ENCODE measurements at places on chromosomes 6 and 20.
A peak's percentile ranks its signal among the peaks of the same experiment; 100 is the strongest.

GRCh38 chr20:25470045-25470444 lies 62.6 kb downstream of the GINS1 start:
- peak; percentile 44 for DNase-seq

DNA sequence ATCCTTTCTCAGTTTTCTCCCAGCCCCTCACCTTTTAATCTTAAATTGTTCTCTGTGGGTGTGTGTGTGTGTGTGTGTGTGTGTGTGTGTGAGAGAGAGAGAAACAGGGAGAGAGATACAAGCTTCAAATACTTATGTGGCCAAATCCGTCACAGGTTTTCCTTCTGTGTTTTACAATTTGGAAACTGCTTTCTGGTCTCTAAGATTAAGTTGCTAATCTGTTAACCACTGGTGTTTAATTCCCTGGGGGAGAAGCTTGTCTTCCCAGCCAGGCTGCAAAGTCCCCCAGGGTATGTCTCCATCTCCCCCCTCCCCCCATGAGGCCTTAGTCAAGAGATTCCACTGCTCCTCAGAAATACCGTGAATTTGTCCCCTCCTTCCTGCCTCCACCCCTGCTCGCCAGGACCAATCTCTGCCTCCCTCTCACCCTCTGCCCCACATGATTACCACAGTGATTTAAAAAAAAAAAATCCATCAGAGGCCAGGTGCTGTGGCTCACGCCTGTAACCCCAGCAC lies 49.0 kb downstream of the RIPOR3 start:
- DNase-seq: no peak

DNA sequence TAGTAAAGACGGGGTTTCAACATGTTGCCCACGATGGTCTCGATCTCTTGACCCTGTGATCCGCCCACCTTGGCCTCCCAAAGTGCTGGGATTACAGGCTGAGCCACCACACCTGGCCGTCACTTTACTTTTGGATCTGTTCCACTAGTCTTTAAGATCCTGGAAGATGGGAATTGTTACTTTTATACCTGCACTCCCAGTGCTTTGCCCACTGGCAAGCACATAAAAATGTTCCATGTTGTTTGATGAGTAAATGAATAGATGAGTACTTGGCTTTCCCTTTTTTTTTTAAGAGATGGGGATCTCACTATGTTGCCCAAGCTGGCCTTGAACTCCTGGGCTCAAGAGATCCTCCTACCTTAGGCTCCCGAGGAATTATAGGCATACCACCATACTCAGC lies 84.8 kb upstream of the SASH1 start:
- no peak for DNase-seq

DNA sequence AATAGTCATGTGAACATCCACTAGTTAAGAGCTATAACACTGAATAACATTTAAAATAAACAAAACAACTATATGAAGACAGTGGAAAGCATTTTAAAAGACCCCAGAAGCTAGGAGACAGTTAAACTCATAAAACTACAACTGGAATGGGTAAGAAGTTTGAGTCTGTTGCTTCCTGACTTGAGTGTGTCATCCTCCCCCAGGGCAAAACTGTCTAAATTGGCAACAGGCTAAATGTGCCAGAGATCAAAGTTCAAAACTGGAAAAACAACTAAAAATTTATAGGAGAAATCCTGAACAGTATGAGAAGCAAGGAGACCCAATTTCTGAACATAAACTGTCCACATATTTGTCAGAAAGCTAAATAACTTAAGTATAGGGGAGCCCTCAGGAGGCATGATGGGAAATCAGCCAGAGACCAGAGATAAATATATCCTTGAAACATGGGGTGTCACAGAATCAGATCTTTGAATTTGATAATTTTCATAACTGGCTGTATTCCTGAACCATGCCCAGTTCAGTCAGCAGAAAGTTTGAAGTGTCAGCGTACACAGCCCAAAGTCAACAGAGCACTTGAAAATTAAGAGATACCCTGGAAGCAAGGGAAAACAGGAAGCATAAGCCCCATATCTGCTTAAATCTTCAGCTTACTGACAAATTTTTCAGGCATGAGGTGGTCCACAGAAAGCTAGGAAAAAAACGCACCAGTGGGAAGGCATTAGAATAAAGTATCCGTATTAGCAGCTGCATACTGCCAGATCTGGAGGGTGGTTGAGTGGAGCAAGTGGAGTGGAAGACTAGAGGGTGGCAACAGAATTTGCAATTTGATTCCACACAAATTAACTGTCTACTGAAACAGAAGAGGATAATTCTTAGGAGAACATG lies 516.1 kb upstream of the MAN1A1 start:
- no peak for DNase-seq

DNA sequence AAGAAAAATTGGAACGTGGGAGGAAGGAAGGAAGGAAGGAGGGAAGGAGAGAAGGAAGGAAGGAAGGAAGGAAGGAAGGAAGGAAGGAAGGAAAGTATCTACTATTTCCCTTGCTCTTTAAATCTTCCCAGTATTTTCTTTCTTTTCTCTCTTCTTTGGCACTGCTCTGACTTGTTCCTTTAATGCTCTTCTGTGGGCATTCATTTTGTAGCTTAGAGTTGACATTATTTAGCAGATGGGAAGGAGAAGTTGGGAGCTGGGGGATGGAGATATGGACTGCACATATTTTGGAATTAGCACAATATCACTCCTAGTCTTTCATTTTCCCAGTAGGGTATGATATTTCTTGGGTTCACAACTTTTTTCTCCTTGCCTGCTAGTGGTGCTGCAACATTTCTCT lies 152.2 kb downstream of the TFAP2B start:
- DNase-seq: no peak

GRCh38 chr20:37925265-37926165 lies 22.6 kb downstream of the VSTM2L start:
- no peak for DNase-seq

DNA sequence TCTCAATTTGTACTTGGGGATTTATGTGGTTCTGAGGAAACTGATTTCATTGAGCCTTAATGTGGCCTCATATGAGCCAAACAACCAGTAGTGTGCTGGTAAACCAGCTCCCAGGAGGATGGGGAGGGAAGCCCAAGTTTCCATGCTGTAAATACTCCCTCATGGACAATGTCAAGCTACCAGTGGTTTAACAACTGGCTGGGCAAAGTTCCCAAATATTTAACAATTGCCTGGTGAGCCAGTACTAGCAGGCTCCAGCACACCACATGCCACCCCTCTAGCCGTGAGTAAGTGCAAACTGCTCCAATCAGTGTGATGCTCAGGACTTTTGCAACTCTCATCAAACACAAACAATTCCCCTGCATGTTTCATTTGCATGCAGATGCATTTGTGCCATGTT lies 19.2 kb upstream of the CDKN1A start:
- no peak for DNase-seq

DNA sequence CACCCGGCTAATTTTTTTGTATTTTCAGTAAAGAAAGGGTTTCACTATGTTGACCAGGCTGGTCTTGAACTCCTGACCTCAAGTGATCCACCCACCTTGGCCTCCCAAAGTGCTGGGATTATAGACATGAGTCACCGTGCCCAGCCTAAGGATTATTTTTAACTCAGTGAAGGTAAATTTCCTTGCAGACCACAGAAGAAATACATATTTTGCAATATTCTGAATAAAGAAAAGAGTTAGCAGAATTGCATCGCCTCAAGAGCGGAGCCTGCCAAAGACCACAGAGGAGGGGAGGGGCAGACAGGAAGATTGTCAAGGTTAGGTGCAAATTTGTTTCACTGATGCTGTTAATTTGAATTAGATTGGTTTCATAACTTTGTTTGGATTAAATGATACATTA lies 47.4 kb downstream of the SOD2 start:
- DNase-seq: no peak

DNA sequence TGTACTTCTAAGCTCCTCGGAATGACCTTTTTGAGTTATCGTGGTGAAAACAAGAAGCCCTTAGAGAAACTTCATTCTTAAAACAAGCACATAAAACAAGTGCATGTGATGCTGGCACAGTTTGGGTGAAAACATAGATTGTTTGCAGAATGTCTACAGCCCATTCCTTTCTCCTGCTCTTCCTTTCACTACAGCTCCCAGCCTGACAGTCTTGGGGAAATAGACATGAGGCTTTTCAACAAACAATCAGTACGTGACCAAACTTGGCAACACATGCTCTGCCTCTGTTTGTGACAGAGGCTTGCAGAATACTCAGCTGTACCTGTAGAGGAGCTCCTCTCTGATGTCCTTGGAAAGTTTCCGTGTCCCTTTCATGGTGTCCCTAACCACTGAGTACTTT lies 321.6 kb downstream of the ZFAND3 start:
- DNase-seq: no peak

- DNase-seq: no peak
These were observed 14.8 kb upstream of the POPDC3 start for GRCh38 chr6:105194591-105194990.

GRCh38 chr6:151729829-151730495 lies 77.5 kb upstream of the ESR1 start:
- DNase-seq: no peak

DNA sequence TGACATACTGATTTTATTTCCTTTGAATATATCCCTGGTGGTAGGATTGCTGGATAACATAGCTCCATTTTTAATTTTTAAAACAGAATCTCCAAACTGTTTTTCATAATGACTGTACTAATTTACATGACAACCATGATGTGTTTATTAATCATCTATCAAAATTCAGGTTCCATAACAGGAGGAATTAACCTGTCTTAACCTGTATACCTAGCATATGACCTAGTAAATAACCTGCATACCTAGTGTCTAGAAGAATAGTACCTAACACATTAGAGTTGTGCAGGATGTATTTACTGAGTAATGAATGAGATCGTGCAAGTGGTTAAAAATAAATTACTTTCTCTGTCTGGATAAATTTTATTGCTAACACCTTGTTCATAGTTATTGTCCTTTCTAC lies 45.8 kb upstream of the ARHGAP18 start:
- DNase-seq: no peak

GRCh38 chr6:153727885-153728284 lies 311.2 kb upstream of the OPRM1 start:
- no peak for DNase-seq

DNA sequence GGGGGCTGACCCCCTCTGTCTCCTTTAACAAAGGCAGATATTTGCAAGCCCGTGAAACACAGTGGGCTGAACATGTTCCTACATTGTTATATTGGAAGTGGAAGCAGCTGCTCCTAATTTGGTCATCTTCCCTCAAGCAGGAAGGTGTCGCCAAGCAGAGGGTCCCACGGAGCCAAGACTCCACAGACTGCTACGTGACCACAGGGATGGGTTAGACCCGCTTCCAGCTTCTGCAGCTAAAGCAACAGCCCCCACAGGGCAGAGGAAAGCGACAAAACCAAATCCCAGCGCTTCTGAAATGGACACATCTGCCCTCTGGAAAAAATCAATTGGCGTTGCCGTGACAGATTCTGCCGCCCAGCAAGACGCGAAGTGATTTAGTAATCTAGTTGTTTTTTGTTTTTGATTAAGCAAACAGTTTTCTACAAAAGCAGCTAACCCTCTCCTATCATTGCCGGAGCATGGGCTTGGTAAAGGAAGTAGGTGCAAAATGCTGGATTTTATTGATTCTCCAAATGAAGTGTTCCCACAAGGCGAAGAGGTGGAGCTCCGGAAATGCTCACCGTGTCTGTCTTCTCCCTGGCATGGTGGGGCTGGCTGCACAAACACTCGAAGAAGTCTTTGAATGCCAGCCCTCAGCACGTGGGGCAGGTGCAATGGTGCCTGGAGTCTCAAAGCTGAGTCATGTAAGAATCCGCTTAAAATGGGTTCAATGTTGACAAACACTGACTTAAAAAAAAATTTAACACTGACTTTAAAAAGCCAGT lies 79.4 kb upstream of the FRMD1 start:
- no peak for DNase-seq

- DNase-seq: no peak
These were observed 11.1 kb downstream of the CRISP1 start for GRCh38 chr6:49855221-49855620.

GRCh38 chr20:43988451-43988850 lies 73.8 kb downstream of the TOX2 start:
- DNase-seq: no peak

DNA sequence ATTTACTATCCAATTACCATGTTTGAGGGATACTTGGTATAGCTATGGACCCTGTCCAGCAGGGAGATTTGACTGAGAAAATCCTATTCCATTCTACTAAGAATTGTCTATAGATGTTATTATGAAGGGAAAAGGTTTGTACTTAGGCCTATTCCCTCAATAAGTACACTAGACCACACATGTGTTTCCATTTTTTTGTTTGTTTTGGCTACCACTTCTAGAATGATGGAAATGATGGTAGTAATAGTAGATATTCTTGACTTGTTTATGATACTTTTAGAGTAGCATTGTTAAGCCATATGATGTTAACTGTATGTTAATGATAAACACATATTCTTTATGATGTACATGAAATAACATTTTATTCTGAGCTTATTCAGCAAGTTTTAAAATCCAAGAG lies 144.8 kb downstream of the OGFRL1 start:
- no peak for DNase-seq
